ENCODE measurements at places on chromosomes 2 and 18. TPM values are rescaled to one million over a fixed set of nuclear protein-coding genes. Genes with fewer than 3 reads are reported as not detected.

DNA sequence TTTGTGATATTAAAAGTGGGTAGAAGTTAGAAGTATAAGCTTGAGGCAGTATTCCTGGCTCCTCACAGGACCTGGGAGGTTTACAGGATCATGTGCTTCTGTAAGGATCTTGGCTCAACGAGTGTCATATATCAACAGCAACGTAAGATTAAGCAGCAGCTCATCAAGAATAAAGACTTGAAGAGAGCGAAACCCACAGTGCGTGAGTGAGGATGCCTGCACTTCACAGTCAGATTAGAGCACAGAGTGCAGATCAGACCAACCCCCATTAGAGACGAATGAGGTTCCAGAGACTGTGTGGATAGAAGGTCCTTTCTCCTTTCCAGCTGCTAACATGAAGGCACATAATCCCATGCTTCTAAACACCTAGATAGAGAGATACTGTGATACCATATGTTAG is 1656.7 kb upstream of the NXPH2 start:
- DNase-seq: no peak

DNA sequence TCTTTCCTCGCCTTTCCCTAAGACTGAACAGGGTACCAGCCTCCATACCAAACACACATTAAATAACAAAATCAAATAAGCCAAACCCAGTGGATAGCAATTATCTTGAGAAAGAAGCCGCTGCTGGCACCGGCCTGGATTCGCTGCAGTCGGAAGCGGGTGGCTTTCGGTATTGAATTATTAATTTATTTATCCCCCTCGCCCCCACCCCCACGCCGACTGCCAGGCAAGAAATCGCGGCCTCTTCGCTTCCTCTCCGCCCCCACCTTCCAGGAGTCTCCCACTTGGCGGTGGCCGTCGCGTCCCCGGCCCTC is 370 bp upstream of the ZNF804A start:
- DNase-seq: no peak

The DUSP19 gene
- 2.4 TPM for polyA plus RNA-seq

The ZNF804A gene
- polyA plus RNA-seq: 3.5 TPM

The AOX1 gene
- 49.9 TPM for polyA plus RNA-seq

The FIGLA gene
- polyA plus RNA-seq: not detected

GRCh38 chr18:62357079-62357719 is 32.1 kb downstream of the TNFRSF11A start:
- DNase-seq: no peak

The FBXO36 gene
- 5.0 TPM for polyA plus RNA-seq
